Vagina (tissue), 2 donors: ENCODE measurements at places on chromosomes 3 and 15. TPM values are rescaled to one million over a fixed set of nuclear protein-coding genes. Genes with fewer than 3 reads are reported as not detected.

DNA sequence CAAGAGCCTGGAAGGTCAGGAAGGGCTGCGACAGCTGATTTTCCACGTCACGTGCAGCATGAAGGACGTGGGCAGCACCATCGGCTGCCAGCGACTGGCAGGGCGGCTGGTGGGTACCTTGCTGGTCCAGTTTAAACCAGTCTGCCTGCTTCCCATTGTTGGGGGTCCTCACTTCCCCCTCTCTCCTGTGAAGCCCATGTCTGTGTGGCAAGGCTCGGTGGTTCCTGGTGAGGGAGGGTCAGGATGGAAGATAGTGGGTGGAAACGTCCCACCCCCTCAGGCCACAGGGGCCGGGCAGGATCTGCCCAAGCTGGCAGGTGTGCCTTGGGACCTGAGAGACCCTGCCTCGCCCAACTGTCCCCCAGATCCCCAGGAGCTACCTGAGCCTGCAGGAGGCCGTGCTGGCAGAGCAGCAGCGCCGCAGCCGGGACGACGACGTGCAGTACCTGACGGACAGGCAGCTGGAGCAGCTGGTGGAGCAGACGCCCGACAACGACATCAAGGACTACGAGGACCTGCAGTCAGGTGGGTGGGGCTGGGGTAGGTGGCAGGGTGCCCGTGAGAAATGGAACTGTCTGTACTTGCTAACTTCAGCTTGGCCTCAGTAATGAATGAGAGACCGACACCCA lies 108.2 kb downstream of the LRRK1 start:
- DNase-seq = peak; percentile 85

DNA sequence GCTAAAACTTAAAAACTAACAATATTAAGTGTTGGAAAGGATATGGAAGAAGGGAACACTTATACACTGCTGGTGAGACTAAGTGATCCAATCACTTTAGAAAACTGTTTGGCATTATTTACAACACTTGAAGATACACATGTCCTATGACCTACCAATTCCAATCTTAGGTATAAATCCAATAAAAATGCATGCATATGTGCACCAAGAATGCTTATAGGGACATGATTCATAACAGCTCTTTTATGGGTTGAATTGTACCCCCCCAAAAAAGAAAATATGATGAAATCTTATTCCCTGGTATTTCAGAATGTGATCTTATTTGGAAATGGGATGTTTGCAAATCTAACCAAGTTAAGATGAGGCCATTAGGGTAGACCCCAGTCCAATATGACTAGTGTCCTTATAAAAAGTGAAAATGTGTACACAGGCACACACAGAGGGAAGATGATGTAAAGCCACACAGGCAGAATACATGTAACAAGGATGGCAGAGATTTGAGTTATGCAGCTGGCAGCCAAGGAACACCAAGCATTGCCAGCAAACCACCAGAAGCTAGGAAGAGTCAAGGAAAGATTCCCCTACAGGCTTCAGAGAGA lies 15.3 kb downstream of the CCR8 start:
- no peak for DNase-seq

- no peak for DNase-seq
Observed at GRCh38 chr15:38176691-38177090, 75.9 kb upstream of the SPRED1 start.

DNA sequence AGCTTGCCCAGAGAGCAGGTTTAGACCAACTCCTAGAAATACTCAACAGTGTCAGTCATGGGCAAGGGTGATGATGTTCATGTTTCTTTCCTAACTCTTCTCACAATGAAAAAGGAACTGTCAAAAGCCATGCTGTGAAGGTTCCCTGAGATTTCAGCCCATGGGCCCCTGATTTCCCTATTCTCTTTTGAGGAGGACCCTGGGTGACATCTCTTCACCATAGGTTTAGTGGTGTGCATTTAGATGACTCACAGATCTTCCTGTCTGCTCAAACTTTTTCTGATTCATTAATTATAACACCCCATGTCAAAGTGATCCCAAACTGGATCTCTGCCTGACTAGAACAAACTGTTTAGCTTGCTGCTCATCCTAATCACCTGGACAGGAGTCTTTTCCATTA lies 108.0 kb downstream of the BBX start:
- DNase-seq = no peak

DNA sequence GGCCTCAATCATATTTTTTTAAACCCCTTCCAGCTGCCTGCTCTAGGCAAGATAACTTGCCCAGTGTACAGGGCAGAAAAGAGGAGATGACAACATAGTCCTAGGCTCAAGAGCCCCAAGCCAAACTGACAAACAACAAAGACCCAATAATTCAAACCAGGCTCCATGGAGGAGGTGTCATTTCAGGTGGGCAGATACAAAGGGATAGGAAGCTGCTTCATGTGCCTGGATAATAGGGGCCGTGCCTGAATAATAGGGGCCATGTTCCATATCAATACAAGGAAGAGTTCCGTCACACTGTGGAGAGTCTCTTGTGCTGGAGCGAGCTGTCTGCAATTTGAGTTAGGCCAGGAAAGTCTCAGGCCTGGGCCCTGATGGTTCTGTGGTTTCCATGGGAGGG lies 35.4 kb upstream of the TRIM71 start:
- DNase-seq = no peak

GRCh38 chr15:40279437-40280141 lies 3.3 kb downstream of the ANKRD63 start:
- no peak for DNase-seq

DNA sequence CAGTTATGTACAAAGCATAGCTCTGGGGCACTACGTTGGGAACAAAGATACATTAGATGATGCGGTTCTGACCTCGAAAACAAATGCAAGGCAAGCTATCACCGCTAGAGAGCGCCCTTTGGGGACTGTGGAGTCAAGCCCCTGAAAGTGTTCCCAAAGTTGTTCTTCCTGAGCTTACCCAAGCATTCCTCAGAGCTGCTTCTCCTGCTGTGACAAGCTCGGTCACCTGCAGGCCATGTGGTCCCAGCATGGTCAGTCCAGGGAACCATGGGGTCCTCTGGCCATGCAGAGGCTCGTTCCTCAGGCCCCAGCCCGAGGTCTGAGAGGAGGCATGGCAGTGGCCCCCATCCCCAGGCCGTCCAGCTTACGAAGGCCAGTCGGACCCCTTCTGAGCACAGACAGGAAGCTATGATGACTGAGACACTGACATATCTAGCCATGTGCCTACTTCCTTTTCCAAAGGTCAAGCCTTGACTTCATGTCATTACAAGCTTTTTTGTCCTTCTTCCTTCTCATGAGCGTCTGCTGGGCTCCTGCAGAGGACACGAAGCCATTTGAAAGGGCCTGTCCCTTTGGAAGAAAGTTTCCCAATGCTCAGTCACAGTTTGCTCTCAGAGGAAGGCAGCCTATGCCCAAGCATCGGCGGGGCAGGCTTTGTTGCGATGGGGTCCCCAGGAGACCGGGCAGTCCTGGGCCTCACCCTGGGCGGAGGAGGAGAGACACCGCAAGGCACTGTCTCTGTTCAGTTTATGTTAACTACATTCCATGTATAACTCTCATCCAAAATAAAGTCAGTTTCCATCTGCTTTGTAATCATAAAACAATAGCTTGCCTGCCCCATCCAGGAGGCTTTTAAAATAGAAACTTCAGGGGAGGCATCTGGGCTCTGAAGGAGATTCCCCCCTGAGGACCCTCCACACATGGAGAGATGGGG lies 79.3 kb downstream of the ATP10A start:
- no peak for DNase-seq

GRCh38 chr3:29348316-29348715 lies 67.4 kb downstream of the RBMS3 start:
- DNase-seq = no peak

DNA sequence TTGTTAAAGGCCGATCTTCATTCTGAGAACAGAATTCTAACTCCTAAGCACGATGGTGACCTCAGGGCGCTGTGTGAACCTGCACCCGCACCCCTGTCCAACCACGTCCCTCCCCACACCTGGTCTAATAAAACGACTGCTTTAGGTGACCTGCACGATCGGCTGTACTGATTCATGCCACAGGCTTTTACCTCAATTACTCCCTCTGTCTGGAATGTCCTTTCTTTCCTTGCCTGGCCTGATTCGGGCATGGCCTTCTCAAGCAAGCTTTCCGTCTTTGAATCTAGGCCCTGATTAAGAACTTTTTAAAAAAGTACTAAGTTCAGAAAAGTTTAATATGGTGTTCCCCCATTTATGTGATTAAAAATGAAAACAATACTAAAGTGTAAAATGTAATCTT lies 842 bp upstream of the U2SURP start:
- no peak for DNase-seq

GRCh38 chr3:50926868-50927267 lies 252.1 kb downstream of the DOCK3 start:
- no peak for DNase-seq

- DNase-seq = no peak
Observed at GRCh38 chr3:195105841-195106417, 165.0 kb downstream of the XXYLT1 start.

DNA sequence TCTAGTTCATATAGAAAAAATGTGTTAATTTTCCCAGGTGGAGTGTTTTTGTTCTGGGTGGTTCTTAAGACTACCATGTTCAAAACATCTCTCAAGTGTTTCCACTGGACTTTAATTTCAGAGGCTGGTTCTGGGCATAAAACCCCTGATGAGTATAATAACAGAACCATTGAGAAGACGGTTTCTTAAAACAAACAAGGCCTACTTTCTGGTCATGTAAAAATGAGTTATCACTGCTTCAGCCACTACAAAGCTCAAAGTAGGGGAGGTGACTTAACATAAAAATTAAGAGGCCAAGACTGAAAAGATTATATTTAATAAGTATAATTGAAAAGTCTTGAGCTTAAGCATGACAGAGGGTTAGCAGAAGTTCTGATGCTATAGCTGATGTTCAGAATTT lies 33.8 kb downstream of the RYR3 start:
- DNase-seq = no peak

GRCh38 chr3:44894485-44894884 lies 20.1 kb downstream of the TGM4 start:
- no peak for DNase-seq

DNA sequence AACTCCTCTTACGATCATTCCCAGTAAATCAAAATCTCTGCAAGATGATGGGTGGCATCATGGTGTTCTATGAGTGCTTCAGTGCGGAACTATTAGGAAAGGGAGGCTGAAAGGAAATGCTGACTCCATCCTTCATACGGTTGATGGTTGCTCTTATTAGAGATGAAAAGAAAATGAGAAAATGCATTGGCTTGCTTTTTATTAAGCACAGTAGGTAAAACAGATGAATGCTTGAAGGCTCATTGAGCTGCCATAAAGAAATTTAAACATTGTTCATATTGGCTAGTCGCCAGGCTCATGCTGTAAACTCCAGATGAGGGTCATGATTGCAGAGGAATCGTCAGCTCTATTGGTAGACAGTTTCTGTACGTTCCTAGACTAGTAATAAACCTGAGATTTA lies 115.8 kb downstream of the EPHA3 start:
- no peak for DNase-seq

DNA sequence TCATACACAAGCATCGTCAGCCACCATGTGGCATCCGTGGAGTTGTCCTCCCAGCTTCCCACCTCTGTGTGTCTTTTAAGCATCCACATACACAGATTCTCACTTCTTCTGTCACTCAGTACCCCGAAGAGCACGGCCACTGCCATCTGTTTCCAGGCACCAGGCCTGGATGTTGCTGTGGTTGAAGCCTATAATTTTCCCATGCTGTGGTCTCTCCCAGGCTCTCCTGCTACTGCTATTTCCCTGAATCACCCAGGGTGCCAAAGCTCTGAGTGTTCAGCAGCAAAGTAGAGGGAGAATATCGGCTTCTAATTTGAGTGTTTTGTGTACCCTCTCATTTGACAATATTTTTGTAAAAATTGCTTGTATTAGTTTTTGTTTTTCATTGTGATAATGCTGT lies 265.7 kb downstream of the DIPK2A start:
- no peak for DNase-seq

DNA sequence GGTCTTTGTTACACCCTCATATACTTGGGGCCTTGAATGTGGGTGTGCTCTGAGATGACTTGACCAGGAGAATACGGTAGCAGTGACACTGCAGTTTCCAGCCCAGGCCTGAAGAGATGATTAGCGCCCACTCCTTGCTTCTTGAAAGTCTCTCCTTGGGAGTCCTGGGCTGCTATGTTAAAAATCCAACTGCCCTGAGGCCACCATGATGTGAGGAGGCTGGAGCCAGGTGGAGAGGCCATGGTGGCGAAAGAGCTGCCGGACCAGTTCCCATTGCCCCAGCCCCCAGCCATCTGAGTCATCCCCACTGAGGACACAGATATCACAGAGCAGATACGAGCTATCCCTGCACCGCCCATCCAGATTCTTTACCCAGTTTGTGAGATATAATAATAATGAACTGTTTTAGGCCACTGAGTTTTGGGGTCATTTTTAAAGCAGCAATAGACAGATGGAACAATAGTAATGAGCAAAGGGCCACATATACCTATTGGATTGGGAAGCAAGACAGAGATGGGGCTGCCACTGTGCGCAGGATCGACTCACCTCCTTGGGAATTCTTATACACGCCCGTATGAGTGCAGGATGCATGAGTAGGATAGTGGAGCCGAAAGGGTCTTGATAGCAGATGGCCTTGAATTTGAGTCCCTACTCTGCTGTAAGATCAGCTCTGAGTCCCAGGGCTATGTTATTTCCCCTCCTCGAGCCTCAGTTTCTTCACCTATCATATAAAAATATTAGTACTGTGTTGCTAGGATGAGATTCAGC lies 12.1 kb upstream of the GATA2 start:
- peak; percentile 69 for DNase-seq

DNA sequence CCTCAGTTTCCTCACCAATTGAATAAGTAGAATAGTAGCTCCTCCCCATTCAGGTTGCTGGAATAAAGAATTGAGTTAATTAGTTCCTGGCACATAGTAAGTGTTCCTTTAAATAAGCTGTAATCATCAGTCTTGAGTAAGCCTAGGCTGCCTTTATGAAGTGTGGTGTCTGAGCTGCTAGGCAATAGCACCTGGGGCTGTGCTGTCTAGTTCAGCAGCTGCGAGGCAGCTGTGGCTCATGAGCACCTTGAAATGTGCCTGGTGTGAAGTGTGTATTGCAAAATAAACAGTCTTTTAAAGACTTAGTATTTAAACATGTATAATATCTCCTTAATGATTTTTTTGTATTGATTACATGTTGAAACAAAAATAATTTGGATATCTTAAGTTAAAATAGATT lies 77.6 kb downstream of the TOP2B start:
- DNase-seq = no peak

DNA sequence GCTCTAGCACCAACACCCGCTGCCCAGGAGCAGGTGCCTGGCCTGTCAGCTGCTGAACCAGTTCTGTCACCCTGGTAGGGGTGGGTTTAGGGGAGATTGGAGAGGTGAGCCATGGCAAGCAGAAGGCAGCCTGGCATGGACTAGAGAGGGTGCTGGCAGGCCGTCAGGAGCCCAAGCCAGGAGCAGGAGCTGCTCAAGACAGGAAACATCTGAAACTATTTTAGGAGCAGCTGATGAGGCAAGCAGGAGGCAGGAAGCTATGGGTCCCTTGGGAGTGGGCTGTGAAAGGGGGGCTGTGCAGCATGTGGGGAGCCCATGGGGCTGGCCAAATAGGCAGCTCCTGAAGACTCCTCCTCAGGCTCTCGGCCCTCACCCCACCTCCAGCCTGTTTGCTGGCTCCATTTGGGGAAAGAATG lies 2.3 kb downstream of the INKA1 start:
- no peak for DNase-seq

GRCh38 chr3:158106766-158107471 lies 699 bp upstream of the SHOX2 start:
- no peak for DNase-seq

ANKRD63 gene
- not detected for total RNA-seq

ATP13A5 gene
- total RNA-seq = not detected

ADGRG7 gene
- not detected for total RNA-seq

GPR156 gene
- total RNA-seq = not detected

KCNH8 gene
- total RNA-seq = 2.0 TPM

GOLGA8G gene
- not detected for total RNA-seq

PCYT1A gene
- total RNA-seq = 55.7 TPM

AGTR1 gene
- 12.0 TPM for total RNA-seq

GCNT3 gene
- 1.5 TPM for total RNA-seq

IDH2 gene
- 39.3 TPM for total RNA-seq
